D341Med (cell line): ENCODE measurements at places on chromosomes 4 and X.

- no peak for DNase-seq
Measured at GRCh38 chr4:22997358-22998224, 304.9 kb downstream of the GBA3 start.

- DNase-seq: no peak
Measured at GRCh38 chr4:27098034-27098433, 237.4 kb downstream of the STIM2 start.

DNA sequence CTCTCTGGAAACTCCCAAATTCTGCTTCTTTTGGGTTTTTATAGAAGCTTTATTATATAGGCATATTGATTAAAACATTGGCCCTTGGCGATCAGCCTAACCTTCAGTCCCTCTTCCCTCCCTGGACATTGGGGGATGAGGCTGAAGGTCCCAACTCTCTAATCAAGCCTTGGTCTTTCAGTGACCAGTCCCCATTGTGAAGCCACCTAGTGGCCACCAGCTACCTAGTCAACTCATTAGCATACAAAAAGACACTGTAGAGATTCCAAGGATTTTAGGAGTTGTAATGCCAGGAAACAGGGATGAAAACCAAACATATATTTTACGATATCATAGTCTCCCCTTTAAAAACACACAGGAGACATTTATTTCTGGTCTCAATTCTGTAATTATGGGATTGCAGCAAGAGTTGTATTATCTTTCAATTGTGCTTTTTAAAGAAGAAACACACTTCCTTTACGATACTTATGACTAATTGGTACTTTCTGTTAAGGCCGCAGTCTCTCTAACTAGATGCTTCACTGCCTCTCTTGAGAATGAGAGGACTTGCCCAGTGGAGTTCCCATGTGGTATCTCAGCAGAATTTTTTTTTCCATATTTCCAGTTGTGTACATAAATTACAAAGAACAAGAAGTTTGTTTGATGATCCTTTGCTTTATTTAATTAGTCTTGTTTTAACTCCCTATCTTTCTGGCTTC lies 58.2 kb downstream of the WDR17 start:
- peak; percentile 36 for DNase-seq

GRCh38 chrX:85922821-85923220 lies 124.5 kb downstream of the CHM start:
- DNase-seq: no peak

- peak; percentile 15 for DNase-seq
Measured at GRCh38 chrX:1423215-1423614, 29.5 kb downstream of the ASMTL start.
